ENCODE measurements at places on chromosomes 5 and 9. TPM values are rescaled to one million over a fixed set of nuclear protein-coding genes. Genes with fewer than 3 reads are reported as not detected.

Gene FNBP1
- total RNA-seq = 301 TPM

- H3K27me3 ChIP-seq = no peaks in the 10 kb centered on the region
- no peaks in the 10 kb centered on the region for H3K36me3 ChIP-seq
- no peaks in the 10 kb centered on the region for H3K4me1 ChIP-seq
- H3K4me3 ChIP-seq = no peak overlapping the region
- no peak overlapping the region for H3K27ac ChIP-seq
These were observed 1125.0 kb upstream of the DMAC1 start for GRCh38 chr9:8924562-8924961.

DNA sequence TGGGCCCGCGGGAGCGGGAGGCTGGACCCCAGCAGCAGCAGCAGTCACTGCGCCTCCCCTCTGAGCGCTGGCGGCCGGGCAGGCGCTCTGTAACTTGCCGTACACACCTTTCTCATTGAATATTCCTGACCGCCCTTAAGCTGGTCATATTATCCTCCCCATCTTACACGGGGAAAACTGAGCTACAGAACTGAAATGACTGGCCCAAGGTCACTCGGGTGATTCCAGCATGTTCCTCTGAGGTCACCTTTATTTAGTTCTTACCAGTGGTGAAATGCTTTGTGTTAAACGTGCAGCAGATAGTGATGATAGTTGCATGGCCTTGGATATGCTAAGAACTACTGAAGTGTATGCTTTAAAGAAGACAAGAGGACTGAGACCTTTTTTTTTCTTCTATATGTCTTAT is 607 bp downstream of the UQCRQ start:
- peaks cover 22% of the 10 kb centered on the region for H3K4me1 ChIP-seq
- peaks cover 7% of the 10 kb centered on the region for H3K36me3 ChIP-seq
- no peak for DNase-seq
- H3K4me3 ChIP-seq = peak overlapping the region; percentile 89

DNA sequence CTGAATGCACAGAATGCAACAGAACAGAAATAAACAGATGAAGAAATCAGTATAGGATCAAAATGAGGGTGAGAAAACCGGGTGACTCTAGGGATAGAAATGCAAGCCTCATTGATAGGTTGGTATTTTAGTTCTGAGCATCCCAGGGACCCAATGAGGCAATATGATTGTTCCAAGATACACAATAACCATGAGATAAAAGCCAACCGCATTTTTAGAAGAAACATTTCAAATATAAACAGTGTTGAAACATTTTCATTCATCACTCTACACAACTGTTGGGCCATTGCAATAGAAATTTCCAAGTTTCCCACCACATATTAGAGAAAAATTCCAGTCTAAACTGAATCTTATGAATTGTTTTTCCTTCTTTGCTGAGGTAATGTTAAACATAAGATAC is 452.3 kb upstream of the PTGER4 start:
- DNase-seq = no peak
- peaks cover 4% of the 10 kb centered on the region for H3K36me3 ChIP-seq
- peaks cover 42% of the 10 kb centered on the region for H3K4me1 ChIP-seq
- H3K27ac ChIP-seq = no peak overlapping the region

GRCh38 chr5:5141625-5142525 is 1.7 kb downstream of the ADAMTS16 start:
- H3K27me3 ChIP-seq = peaks cover 28% of the 10 kb centered on the region
- H3K27ac ChIP-seq = no peak overlapping the region
- peak; percentile 48 for DNase-seq
- H3K4me3 ChIP-seq = no peak overlapping the region
- peaks cover 8% of the 10 kb centered on the region for H3K4me1 ChIP-seq
- no peaks in the 10 kb centered on the region for H3K36me3 ChIP-seq
